ENCODE measurements at places on chromosomes 2 and 18. TPM values are rescaled to one million over a fixed set of nuclear protein-coding genes. Genes with fewer than 3 reads are reported as not detected.

- no peak overlapping the region for H3K27ac ChIP-seq
- H3K4me1 ChIP-seq: no peaks in the 10 kb centered on the region
- H3K27me3 ChIP-seq: no peaks in the 10 kb centered on the region
- H3K36me3 ChIP-seq: no peaks in the 10 kb centered on the region
- DNase-seq: no peak
Measured at GRCh38 chr2:128585706-128586105, 267.0 kb upstream of the HS6ST1 start.

The GCC2 gene
- total RNA-seq: 36.6 TPM

The DYNAP gene
- total RNA-seq: not detected

The ERMN gene
- total RNA-seq: 0.39 TPM

The ASB18 gene
- total RNA-seq: not detected

The SYT4 gene
- not detected for total RNA-seq

DNA sequence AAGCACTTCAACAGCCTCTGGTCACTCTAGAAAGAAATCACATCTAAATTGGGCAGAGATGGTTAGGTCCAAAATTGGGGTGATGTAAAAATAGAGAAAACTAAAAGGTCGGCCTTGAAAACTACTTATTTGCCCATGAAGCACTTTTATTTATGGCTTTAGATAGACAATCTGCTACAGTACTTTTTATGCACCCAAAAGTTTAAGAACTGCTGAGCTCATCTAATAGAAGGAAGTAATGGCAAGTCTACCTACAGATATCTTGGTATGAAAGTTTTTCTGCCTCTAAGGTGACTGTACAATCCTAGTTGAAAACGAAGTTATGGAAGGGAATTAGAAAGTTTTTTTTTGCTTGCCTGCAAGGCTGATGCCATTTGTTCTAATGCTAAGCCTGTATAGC lies 46.2 kb downstream of the SPHKAP start:
- H3K27ac ChIP-seq: no peak overlapping the region
- no peaks in the 10 kb centered on the region for H3K36me3 ChIP-seq
- no peak for DNase-seq
- H3K4me3 ChIP-seq: no peak overlapping the region
- H3K4me1 ChIP-seq: no peaks in the 10 kb centered on the region
- no peaks in the 10 kb centered on the region for H3K27me3 ChIP-seq

- no peak for DNase-seq
- H3K36me3 ChIP-seq: no peaks in the 10 kb centered on the region
- no peak overlapping the region for H3K27ac ChIP-seq
- no peaks in the 10 kb centered on the region for H3K4me1 ChIP-seq
- H3K4me3 ChIP-seq: no peak overlapping the region
- no peaks in the 10 kb centered on the region for H3K27me3 ChIP-seq
Measured at GRCh38 chr2:130922417-130922816, 85.7 kb downstream of the ARHGEF4 start.

The FIGN gene
- total RNA-seq: 16.1 TPM
